ENCODE measurements at places on chromosomes 13 and 19. TPM values are rescaled to one million over a fixed set of nuclear protein-coding genes. Genes with fewer than 3 reads are reported as not detected.

CPB2 gene
- total RNA-seq, result not detected

FCGBP gene
- 0.12 TPM for total RNA-seq

ATP4A gene
- not detected for total RNA-seq

PGLYRP1 gene
- not detected for total RNA-seq

LILRB2 gene
- total RNA-seq, result not detected

LSR gene
- 7.5 TPM for total RNA-seq

PSG1 gene
- 2.0 TPM for total RNA-seq

KLF2 gene
- 5.9 TPM for total RNA-seq

PPP1R13L gene
- 16.2 TPM for total RNA-seq

FGF9 gene
- total RNA-seq, result not detected

SIRT6 gene
- total RNA-seq, result 29.1 TPM

SMIM44 gene
- total RNA-seq, result not detected

SULT2B1 gene
- total RNA-seq, result 0.19 TPM

LAIR1 gene
- total RNA-seq, result not detected

TMEM86B gene
- 2.8 TPM for total RNA-seq

ZNF222 gene
- 3.2 TPM for total RNA-seq

ZNF528 gene
- total RNA-seq, result 25.4 TPM

PRSS57 gene
- total RNA-seq, result not detected

IL12RB1 gene
- total RNA-seq, result 0.12 TPM

APC2 gene
- 0.05 TPM for total RNA-seq

METTL21C gene
- total RNA-seq, result not detected

PRR22 gene
- total RNA-seq, result 0.76 TPM

TRMT1 gene
- total RNA-seq, result 40.0 TPM

NOTCH3 gene
- 37.5 TPM for total RNA-seq

CGB5 gene
- total RNA-seq, result not detected

NLRP9 gene
- not detected for total RNA-seq

DLL3 gene
- total RNA-seq, result 2.0 TPM

ZNF418 gene
- 6.3 TPM for total RNA-seq

ZNF737 gene
- 12.8 TPM for total RNA-seq

PCSK4 gene
- 5.0 TPM for total RNA-seq

C1QTNF9B gene
- total RNA-seq, result not detected

TGFB1 gene
- total RNA-seq, result 59.4 TPM

CCL25 gene
- not detected for total RNA-seq

CRB3 gene
- total RNA-seq, result 0.34 TPM

KLF16 gene
- total RNA-seq, result 35.6 TPM

ETFB gene
- total RNA-seq, result 70.8 TPM

BCAM gene
- total RNA-seq, result 78.9 TPM

PEAK3 gene
- total RNA-seq, result not detected
